ENCODE measurements at places on chromosomes 1 and 21.

- DNase-seq = no peak
Observed at GRCh38 chr1:70499695-70500094, 88.6 kb downstream of the CTH start.

DNA sequence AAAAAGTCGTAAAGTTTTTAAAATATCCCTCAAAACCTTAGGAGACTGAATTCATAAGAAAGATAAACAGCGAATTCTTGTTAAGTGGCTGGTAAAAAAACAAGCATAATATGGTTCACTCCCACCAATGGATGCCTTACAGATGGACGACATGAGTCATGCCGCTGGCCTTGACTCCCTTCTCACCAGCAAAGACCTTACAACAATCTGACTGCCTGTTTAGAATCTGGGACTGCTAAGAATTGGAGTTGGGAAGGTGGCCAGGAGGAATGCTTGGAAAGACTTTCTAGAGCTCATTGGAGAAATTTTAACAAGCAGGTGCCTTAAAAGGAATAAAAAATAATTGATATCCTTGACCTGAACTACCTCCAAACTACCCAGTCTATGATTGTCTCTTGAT is 206.9 kb upstream of the FMN2 start:
- no peak for DNase-seq

DNA sequence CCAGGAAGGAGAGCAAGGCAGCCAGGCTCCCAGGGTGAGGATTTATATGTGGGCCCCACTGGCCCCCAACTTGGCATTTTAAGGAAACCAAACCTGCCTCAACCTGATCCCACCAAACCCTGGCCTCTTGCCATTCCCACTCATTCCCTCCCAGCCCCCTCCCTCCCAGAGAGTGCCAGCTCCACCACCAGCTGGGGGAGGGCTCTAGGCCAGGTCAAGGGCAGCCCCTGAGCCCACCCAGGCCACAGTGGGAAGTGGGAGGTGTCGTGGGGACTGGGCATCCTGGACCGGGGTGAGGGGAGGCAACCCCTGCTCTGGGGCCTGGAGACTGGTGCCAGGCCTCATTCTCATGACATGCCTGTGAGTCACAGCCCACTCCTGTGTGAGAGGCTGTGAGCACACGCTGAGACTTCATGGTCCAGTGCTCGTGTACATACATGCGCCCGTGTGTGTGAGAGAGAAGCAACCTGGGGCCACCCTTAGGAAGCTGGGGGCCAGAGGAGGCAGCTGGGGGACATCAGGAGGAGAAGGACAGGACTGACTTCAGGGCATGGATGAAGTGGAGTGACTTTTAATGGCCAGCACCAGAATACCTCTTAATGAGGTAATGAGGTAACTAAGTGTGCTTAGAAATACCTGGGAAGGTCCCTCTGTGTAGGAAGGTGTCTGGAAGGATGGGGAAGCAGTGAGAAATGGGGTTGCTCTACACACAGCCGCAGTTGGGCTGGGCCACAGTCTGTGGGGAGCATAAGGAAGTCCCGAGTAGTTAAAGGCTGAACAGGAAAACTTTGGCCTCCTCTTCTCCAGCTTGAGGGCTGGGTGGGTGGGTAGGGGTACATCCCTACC is at the start of gene S100A2:
TSS of gene S100A2 (minus strand) at position 316 of the 846 bp plus-strand sequence. CDS start 1,967 bp downstream, outside the sequence.
- no peak for DNase-seq

- DNase-seq = no peak
Observed at GRCh38 chr1:99855914-99856450, 5.8 kb downstream of the AGL start.

- DNase-seq = no peak
Observed at GRCh38 chr1:17881761-17882160, 126.6 kb downstream of the ACTL8 start.

DNA sequence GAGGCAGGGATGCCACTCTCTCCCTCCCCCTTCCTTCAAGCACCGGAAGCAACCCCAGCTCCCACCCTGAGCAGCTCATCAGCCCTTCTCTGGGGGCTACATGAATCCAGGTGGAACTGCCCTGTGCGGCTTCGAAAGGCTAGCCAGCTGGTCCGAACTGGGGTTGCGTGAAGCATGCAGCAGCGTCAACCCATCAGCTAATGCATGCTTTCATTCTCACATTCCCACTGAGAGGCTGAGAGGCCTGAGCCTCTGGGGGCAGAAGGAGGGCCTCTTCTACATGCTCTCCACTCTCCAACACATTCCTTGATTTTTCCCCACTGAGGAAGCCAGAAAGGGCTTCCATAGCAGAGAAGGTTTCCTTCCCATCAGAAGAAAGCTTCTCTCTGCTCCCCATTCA is 5.6 kb downstream of the RXRG start:
- DNase-seq = no peak

DNA sequence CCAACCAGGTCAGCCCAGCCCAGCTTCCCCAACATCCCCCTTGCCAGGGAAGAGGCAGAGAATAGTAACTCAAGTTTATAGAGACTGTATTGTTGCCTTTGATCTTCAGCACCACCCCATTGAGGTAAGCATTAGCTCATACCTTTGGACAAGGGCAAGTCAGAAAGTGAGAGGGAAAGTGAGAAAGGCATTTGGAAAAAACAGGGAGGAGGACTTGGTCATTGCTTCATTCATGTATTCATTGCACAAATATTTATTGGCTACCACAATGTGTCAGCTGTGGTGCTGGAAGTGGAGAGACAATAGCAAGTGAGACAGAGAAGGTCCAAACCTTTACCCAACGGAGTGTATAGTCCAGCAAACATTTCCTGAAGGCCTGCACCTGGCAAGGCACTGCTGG is 561.2 kb downstream of the KIF26B start:
- DNase-seq = no peak

GRCh38 chr1:245160741-245161400 is 6.1 kb downstream of the KIF26B start:
- DNase-seq = no peak

DNA sequence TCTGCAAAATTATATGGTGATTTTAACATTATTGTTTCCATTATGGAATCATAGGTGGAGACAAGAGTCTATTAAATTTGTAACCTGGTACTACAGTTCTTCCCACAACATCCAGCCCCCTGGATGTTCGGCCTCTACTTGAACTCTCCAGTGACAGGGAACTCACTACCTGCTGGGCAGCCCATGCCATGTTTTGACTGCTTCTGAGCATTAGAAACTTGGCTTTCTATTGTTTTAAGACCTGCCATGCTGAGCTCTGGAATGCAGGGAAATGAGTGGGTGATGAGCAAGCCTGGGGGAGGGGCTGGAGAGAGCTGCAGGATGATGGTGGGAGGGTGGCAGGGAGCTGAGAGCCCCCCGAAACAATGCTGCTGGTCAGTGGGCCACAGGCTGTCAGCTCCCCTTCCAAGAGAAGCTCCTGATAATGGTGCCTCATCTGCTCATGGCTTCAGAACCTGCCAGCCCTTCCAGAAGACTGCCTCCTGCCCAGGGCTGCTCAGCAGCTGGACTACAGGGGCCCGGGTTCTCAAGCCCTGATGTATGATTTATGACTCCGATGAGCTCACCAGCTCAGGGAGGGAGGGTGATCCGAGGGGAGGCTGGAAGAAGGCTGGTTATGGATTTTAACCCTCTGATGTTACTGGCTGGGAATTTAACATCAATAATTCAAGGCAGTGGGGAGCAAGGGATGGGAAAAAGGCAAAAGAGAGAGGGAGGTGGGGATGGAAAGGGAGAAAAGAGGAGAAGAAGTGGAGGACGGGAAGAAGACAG is 205.0 kb downstream of the HIVEP3 start:
- no peak for DNase-seq

DNA sequence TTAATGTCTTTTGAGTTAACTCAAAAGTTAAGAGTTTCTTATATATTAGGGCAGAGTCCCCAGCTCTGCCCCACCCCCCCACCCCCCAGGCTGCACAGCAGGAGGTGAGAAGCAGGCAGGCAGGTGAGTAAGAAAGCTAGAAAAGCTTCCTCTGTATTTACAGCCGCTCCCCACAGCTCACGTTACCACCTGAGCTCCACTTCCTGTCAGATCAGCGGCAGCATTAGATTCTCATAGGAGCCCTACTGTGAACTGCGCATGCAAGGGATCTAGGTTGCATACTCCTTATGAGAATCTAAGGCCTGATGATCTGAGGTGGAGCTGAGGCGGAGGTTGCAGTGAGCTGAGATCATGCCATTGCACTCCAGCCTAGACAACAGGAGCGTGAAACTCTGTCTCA is 81.9 kb downstream of the SIM2 start:
- no peak for DNase-seq

- DNase-seq = no peak
Observed at GRCh38 chr1:198118134-198118533, 38.7 kb upstream of the NEK7 start.
